Activated CD4-positive, CD25-positive, alpha-beta regulatory T cell treated with anti-CD3 and anti-CD28 coated beads, Interleukin-2, amount 50 U/mL, for 72 hours (primary cell): ENCODE measurements at places on chromosomes 7 and 10.

DNA sequence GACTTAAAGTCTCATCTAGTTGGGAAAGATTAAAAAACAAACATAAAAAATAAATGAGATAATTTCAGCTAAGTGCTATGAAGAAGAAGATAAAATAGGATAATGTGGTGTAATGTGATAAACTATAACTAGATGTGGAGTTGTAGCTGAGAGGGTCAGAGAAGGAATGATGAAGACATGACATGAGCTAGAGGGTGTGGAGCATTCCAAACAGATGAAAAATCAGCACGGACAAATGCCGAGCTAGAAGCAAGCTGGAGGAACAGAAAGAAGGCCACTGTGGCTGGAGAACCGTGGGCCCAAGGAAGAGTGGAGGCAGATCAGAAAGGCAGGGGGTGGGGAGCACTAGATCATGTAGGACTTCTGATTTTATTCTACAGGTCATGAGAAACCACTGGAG, 70.6 kb downstream of the CDK6 start:
- DNase-seq: no peak

DNA sequence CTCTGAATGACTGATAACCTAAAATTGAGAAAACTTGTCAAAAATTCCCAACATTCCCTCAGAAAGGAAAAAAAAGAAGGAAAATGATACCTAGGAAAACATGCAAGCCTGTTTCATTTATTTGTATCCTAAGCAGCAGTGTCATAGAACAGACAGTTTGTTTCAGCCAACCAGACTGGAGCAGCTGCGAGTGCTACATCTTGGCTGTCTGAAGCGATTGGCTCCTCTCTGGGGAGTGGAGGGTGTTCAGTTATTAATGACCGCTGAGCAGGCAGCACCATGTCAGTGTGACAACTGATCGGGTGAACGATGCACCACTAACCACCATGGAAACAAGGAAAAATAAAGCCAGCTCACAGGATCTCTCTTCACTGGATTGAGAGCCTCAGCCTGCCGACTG, at the start of gene LRRN3:
TSS of gene LRRN3 (plus strand) at position 282 of the 400 bp plus-strand sequence. CDS start 31,646 bp downstream, outside the sequence.
- DNase-seq: no peak

DNA sequence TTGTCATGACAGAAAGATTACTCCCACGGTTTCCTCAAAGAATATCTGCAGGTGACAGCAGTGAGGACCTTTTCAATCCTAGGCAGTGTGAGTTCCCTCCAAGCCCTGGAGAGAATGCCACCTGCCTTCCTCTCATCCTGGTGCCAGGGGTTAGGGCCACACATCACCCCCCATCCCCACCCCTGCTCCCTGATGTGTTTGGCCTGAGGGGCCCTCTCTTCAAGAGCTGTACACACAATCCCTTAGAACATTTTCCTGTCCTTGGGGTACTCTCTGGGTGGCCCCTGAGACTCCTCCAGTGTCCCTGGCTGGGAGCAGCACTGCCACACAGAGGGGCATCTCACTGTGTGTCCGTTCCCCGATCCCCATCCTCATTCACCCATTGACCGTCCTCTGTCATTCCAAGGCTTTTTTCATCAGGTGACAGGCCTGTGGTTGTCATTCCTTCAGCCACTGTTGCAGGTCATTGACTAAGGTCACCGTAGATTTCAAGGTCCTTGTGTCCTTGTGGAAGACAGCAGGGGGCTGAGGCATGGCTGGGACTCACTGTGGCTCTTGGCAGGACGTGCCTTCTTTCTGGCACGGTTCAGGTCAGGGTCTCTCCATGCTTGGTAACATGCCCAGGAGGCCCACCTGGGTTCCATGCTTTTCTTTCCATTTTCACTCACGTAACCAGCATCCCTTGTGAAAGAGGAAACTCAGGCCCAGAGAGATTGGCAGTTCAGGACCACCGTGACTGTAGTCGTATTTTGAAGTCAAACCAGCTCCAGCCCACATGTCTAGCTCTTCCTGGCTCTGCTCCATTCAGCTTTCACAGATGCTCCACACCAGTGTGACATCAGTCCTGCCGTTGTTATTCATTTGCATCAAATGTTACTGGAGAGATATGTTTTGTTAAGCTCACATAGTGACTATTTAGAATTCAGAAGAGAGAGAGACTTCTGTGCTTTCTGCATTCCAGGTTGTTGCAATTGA, 26.8 kb upstream of the BTBD16 start:
- DNase-seq: no peak

DNA sequence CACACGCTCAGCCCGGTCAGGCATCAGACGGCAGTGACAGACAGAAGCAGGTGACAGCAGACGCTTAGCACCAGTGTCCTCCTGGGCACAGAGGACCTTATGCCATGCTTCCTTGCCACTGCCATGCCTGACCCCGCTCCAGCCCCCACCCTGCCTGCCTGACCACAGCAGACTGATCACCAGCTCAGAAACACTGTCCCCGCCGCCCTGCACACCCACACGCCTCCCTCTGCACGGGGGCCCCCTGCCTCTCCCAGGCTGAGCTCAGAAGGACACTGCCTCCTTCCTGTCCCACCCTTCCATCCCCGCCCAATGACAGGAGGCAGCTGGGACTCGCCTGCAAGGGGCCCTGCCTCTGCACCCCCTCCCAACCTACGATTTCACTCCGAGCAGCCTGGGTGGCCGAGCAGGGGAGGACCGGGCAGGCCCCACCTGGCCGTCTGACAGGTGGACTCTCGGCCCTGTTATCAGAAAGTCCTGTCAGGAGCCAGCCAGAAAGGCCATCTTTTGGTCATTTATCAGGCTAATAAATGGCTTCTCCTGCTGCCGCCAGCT, 183.4 kb downstream of the ELFN1 start:
- no peak for DNase-seq

- no peak for DNase-seq
These were observed 2.5 kb downstream of the SH3PXD2A start for GRCh38 chr10:103852856-103853255.

- no peak for DNase-seq
These were observed 196.7 kb downstream of the IPMK start for GRCh38 chr10:58070956-58071355.

DNA sequence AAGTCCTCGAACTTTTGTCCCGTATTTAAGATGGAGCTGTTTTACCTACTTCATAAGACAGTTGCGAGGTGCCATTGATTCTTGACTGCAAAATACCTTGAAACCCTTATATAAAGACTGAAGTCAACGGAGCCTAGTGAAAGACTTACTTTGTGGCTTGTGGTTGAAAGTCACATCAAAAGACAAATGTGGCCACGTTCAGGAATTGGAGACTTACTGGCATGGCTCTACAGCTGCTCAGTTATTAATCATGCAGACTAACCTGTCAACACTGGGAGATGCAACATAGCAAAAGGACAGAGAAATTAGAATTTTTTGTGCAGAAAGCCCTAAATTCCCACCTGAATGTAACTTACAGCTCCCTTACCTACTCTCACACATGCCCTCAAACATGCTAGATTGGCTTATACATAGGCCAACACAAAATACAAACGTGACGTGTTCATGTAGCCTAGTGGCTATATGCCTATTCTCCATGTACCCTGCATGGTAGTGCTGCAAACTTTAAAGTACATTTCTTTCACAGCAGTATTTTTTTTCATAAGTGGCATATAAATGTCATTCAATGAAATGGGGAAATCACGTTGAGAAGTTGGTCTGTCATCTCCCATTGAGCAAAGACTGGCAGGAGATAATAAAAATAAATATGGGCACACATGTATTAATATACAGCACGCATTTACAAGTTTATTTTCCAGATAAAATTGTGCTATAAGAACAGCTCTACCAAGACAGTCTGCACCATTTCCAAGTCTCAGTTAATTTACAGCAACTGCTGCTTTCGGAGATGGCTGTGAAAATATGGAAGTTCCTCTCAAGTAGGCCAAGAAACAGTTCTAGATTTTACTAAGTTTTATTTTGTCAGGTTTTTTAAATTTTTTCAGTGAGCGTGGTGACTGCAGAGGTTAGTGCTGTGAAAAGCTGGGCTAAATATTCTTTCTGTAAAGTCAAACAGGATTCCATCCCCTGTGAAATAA, 170.4 kb upstream of the C7orf33 start:
- no peak for DNase-seq

DNA sequence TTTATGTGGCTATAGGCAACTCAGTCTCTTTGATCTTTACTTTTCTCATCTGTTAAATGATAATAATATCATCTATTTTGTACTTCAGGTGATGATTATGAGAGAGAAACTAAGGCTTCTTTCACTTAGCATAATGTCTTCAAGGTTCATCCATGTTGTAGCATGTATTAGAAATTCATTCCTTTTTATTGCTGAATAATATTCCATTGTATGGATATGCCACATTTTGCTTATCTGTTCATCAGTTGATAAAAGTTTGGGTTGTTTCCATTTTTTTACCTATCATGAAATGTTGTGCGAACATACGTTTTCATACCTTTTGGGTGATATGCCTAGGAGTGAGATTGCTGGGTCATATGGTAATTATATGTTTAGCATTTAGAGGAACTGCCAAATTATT, 7.2 kb upstream of the CDK13 start:
- DNase-seq: no peak

DNA sequence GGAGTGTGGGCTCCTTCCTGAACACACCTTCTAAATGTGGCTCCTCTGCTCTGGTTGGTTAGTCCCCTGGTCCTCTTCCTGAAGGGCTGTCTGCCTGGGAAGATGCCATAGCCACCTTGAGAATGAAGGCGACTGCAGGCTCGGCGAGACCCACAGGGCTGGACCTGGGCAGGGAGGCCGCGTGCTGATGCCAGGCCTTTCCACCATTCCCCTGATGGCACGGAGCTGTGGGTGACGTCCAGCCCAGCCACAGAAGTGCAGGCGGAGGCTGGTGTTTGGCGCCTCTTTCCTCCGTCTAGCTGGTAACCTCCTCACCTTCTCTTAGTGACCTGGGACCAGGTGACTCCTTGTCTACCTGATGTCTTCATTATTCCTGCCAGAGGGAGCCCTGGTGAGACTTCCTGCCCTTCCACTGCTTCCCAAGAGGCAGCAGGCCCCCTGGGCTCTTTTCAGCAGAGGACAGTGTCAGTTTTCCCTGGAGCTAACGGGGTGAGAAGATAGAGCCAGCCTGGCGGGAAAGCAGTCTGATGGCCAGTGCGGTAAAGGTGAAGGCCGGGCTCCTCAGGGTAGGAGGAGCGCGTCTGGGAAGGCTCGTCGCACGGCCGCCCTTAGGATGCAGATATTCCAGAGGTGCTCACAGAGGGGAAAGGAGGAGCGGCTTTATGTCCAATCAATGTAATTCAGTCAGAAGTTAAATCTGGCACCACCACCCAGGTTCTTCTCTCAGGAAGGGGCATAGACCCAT, 34.9 kb downstream of the GBX1 start:
- DNase-seq: no peak

- no peak for DNase-seq
These were observed 11.7 kb downstream of the MAP3K8 start for GRCh38 chr10:30445711-30446110.

GRCh38 chr7:147570390-147570789, 1020.2 kb upstream of the C7orf33 start:
- no peak for DNase-seq

DNA sequence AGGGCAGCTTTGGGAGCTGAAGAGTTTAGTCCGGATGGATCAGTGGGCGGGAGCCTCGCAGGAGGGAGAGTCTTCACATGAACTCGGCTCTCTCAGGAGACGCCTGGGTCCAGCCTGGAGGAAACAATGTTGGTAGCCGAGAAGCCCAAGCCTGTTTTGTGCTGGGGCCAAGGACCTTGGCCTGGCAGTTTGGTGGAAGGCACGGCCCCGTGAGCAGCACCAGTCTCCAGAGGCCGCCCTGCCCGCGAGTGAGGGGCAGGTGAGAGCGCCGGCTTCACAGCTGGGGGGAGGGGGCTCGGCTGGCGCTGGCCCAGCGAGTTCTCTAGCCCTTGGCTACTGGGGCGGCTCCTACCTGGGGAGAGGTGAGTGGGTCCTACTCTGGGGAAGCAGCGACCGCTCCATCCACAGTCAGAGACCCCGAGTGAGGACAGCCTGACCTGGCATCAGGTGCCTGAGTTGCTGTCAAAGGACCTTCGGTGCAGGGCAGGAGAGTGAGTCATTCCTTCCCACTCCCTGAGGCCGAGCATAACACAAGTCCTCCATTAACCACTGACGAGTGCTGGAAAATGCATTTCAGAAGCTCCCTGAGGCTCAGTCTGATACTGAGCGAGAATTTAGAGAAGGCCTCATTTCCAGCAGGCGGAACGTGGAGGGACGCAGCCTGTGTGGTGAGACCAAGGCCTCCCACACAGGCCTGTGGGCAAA, 89.3 kb upstream of the DIP2C start:
- no peak for DNase-seq

DNA sequence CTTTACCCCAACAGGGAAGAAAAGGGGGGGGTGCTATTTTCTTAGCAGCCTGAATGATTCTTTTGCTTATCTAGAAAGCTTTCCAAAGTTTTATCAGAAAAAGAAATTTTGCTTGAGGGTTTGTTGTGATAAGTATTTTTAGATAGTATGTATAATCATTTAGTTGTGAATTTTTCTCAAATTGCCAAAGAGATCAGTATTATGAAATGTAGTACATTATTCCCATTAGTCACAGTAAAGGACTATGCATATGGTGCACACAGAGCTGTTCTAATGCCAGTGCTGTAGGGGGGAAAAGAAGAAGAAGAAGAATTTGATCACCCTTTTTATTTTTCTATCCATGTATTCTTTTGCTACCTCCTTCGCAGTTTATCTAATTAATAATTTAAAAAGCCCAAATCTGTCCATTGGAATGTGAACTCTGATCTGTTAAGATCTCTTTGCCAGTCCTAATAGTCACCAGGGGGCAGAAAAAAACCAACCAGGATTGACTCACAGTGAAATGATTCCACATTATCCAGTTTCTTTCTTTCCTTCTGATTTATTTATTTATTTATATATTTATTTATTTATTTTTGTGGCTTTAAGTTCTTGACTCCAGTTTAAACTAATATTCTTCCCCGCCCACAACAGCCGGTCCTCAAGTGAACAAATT, 4.7 kb downstream of the RBM20 start:
- no peak for DNase-seq
